T-cell (primary cell): ENCODE measurements at places on chromosomes 12 and 14. TPM values are rescaled to one million over a fixed set of nuclear protein-coding genes. Genes with fewer than 3 reads are reported as not detected.

GRCh38 chr14:48914382-48914781, 671.8 kb downstream of the RPS29 start:
- no peaks in the 10 kb centered on the region for H3K4me1 ChIP-seq
- H3K4me3 ChIP-seq, result no peak overlapping the region
- no peaks in the 10 kb centered on the region for H3K27me3 ChIP-seq
- H3K27ac ChIP-seq, result no peak overlapping the region
- H3K36me3 ChIP-seq, result no peaks in the 10 kb centered on the region

DYRK2 gene
- total RNA-seq, result 104 TPM

HCAR1 gene
- total RNA-seq, result not detected

DNA sequence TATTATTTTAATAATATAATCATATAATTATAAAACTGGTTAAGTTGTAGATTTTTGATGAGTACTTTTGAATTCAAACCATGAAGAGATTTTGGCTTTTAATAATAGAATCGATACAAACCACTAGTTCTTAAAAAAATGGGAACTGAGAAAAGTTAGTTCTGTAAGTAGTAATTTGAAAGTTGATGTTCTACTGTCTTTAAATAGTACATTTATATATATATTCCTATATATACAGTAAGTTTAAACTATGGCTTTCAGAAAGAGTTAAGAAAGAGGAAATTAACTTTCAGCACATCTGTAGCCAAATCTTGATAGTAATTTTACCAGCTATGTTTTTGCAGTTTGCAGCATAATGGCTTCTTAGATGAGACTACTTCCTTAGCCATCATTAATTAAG, 7.8 kb downstream of the LRRK2 start:
- no peaks in the 10 kb centered on the region for H3K4me1 ChIP-seq
- no peak for DNase-seq
- H3K27ac ChIP-seq, result no peak overlapping the region
- H3K4me3 ChIP-seq, result no peak overlapping the region

DNA sequence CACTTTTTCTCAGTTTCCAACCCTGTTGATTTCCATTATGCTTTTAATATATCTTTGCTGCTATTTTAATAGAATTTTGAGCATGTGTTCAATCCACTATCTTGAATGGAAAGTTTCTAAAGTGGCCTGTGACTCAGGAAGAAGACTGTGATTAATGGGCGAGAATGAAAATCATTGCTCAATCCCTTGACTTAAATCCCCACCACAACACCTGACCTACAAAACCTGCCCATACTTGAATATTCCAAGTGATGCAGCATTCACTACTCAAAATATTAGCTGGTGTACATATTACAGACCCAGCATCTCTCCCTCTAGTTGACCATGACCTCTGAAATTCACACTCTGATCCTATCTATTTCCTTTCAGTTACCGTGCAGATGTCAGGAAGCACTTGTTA, 1.3 kb upstream of the OAS3 start:
- no peak overlapping the region for H3K4me3 ChIP-seq
- no peaks in the 10 kb centered on the region for H3K27me3 ChIP-seq
- no peak for DNase-seq
- H3K4me1 ChIP-seq, result peaks cover 16% of the 10 kb centered on the region
- H3K27ac ChIP-seq, result peak overlapping the region; percentile 19

CLEC4D gene
- not detected for total RNA-seq

PHLDA1 gene
- 5.4 TPM for total RNA-seq

TRIM9 gene
- 0.93 TPM for total RNA-seq

GRCh38 chr14:71698027-71698426, 234.2 kb upstream of the RGS6 start:
- no peak overlapping the region for H3K27ac ChIP-seq

DNA sequence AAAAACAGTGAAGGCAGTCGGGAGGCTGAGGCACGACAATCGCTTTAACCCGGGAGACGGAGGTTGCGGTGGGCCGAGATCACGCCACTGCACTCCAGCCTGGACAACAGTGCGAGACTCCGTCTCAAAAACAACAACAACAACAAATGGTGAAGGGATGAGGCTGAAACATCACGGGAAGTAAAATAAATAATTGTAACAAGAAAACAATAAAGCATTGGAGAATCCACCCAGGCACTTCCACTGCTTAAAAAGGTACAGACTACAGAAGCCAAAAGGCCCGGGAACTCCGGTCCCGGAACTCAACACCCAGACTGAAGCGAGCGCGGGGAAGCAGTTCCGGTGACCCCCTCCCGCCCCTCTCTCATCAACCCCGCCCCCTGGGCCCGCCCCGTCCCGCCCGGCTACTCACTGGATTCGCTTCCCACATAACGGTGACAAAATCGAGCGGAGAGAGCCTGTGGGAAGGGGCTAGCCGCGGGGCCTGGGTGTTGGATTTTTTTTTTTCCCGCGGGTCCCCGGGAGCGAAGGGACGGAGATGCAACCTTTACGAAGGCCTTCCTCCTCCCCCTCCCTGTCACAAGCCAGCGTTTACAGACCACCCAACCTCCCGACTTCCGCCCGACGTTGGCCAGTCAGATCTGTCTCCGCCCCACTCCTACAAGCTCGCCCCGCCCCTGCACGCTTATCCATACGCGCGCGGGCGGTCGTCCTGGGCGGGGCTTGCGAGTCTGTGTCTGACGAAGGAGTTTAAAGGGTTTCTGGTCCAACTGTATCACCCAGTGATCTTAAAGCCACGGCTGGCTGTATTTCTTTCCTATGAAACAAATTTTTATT, at the start of gene PARP11:
PARP11 (minus strand) TSS at position 600 of the 837 bp plus-strand sequence; CDS start at position 430, 170 bp downstream.
- peak within 1 kb of the TSS; percentile 90 for H3K27ac ChIP-seq
- DNase-seq, result peak; percentile 97
- H3K27me3 ChIP-seq, result no peaks in the 10 kb centered on the region
- H3K4me3 ChIP-seq, result peak within 1 kb of the TSS; percentile 70
- H3K4me1 ChIP-seq, result peaks cover 35% of the 10 kb centered on the region
- H3K36me3 ChIP-seq, result no peaks in the 10 kb centered on the region

- DNase-seq, result no peak
- no peak overlapping the region for H3K27ac ChIP-seq
- no peak overlapping the region for H3K4me3 ChIP-seq
- H3K4me1 ChIP-seq, result no peaks in the 10 kb centered on the region
Observed at GRCh38 chr12:17793854-17794253, 296.1 kb downstream of the RERGL start.

DNA sequence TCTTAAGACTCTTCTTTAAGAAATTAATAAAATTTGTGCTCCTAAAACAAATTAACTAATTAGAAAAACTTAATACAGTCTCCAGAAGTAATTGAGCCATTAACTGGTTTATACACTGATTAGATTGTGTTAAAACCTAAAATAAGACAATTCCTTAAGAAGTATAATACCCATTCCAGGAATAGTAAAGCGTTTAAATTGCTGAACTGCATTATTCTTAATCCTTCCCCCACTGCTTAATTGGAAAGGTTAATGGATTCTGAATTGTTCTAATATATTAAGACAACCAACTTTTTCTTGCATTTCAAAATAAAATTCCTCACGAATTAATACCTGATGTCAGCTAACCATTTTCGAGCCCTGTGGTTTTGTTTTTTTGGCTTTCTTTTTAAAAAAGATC, 128.4 kb downstream of the KICS2 start:
- H3K4me1 ChIP-seq, result no peaks in the 10 kb centered on the region
- H3K27me3 ChIP-seq, result peaks cover 4% of the 10 kb centered on the region
- H3K36me3 ChIP-seq, result no peaks in the 10 kb centered on the region

NPFF gene
- not detected for total RNA-seq

GRCh38 chr12:3743803-3744202, 9.1 kb downstream of the CRACR2A start:
- H3K4me1 ChIP-seq, result peaks cover 38% of the 10 kb centered on the region
- H3K27me3 ChIP-seq, result no peaks in the 10 kb centered on the region
- no peaks in the 10 kb centered on the region for H3K36me3 ChIP-seq
- H3K27ac ChIP-seq, result no peak overlapping the region

DNA sequence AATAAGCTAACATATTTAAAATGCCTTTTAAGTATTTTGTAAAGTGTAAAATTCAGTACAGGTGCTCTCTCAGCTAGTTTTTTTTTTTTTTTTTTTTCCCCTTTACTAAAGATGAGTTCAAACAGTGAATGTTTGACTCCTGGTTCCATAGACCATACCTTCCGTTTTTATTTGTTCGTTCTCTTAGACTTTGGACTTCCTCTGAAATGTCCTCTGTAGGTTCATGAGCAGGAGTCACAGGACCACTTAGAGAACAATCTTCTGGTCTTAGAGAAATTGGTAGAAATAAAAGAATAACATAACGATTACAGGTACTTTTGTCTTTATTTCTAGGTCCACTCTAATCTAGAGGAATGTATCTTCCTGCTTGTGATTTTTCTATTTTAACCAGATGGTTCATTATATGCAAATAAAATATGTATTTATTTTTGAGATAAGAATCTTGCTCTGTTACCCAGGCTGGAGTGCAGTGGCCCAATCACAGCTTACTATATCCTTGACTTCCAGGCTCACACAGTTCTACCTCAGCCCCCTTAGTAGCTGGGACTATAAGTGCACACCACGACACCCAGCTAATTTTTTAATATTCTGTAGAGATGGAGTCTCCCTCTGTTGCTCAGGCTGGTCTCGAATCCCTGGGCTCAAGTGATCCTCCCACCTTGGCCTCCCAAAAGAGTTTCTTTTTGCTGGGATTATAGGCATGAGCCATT, 25.8 kb downstream of the STYX start:
- no peaks in the 10 kb centered on the region for H3K36me3 ChIP-seq
- no peak for DNase-seq
- no peak overlapping the region for H3K27ac ChIP-seq

CLMN gene
- total RNA-seq, result 0.99 TPM

DNA sequence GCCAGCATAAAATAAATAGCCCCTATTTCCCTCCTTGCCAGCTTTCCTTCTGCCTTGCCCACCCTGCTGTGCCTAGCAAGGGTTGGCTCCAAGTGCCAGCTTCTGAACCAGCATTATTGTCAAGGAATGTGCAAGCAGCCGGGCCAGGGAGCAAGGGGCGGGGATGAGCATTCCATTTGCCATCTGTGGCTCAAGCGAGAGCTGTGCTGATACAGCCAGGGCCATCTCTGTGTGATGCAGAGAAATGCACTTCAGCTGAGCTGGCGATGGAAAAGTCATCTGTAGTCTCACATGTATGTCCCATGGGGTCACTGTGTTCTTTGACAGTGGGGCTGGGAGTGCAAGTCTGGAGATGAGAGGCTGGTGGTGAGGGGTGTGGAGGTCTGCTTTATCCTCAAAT, 137.3 kb downstream of the SUDS3 start:
- no peaks in the 10 kb centered on the region for H3K4me1 ChIP-seq
- H3K27ac ChIP-seq, result no peak overlapping the region
- H3K27me3 ChIP-seq, result no peaks in the 10 kb centered on the region
- no peaks in the 10 kb centered on the region for H3K36me3 ChIP-seq

ARHGAP9 gene
- total RNA-seq, result 364 TPM

DNA sequence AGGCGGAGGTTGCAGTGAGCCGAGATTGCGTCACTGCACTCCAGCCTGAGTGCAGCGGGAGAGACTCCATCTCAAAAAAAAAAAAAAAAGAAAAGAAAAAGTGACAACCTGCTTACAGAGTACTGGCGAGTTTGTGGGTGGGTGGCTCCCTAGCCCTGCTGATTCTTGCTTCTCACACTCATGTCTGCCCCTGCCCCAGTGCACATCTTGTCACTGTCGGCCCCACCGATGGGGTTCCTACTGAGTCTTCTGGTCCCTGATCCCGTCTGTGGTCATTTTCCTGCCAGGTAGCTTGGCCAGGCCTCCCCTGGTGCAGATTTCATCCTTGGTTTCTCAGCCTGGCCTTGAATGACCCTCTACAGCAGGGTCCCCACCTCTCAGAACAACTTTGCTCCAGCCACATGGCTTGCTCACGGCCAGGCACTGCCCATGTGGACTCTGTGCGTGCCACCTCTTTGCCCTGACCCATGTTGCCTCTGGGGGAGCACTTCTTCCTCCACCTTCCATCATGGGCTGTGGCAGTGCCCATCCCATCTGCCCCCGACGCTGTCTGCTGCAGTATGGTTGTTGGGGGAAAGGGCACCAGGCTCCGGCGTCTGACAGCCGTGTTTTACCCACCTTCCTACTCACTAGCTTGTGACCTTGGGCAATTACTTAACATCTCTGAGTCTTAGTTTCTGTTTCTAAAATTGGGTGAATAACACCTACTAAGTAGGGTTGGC, 2.1 kb upstream of the PTPN6 start:
- no peaks in the 10 kb centered on the region for H3K27me3 ChIP-seq
- H3K4me1 ChIP-seq, result peaks cover 86% of the 10 kb centered on the region

DNA sequence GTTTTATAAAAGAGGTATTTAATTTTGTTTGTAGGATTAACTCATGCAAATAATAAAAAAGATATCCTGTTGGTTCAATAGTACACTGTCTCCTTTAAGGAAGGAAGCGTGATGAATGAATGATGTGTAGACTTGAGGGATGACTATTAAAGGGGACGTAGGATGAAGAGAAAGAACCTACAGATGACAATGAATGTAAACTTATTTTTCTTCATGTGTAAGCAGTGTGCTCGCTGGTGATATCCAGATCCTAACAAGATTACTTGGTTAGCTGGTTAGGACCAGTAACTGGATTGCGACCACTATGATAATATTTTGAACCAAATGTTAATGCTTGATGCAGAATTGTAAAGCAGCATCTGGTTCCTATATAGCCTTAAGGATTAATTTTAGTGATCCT, 2.6 kb downstream of the ARF6 start:
- no peak for DNase-seq
- H3K27me3 ChIP-seq, result no peaks in the 10 kb centered on the region
- H3K36me3 ChIP-seq, result no peaks in the 10 kb centered on the region

- no peaks in the 10 kb centered on the region for H3K27me3 ChIP-seq
- H3K27ac ChIP-seq, result no peak overlapping the region
- H3K4me3 ChIP-seq, result no peak overlapping the region
Observed at GRCh38 chr14:60757567-60758002, 23.0 kb downstream of the MNAT1 start.

- no peaks in the 10 kb centered on the region for H3K27me3 ChIP-seq
- H3K27ac ChIP-seq, result no peak overlapping the region
- H3K36me3 ChIP-seq, result peaks cover 2% of the 10 kb centered on the region
- H3K4me3 ChIP-seq, result no peak overlapping the region
- no peak for DNase-seq
Observed at GRCh38 chr14:63663428-63664341, 22.0 kb upstream of the WDR89 start.

TEDC1 gene
- total RNA-seq, result 37.5 TPM

NUP37 gene
- 11.1 TPM for total RNA-seq

DNA sequence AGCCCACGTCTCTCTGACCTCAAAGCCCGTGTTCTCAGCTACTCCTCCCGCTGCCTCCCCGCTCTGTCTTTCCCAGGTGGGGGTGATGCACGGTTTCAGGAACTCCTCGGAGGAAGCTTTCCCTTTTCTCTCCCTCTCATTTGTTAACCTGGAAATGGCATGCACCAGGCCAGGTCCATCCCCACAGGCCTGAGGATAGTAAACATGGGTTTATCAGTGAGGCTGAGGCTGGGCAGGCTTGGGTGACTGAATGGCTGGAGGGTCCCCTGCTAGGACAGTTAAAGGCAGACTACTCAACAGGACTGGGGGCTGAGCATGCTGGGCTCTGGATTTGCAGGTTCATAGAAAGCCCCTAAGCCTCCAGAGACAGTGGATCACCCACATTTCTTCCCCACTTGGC, 7.6 kb downstream of the WSCD2 start:
- H3K36me3 ChIP-seq, result no peaks in the 10 kb centered on the region
- peaks cover 15% of the 10 kb centered on the region for H3K27me3 ChIP-seq
- no peak overlapping the region for H3K4me3 ChIP-seq
- no peak overlapping the region for H3K27ac ChIP-seq

GRCh38 chr12:8493084-8493483, 20.2 kb upstream of the CLEC4D start:
- no peak overlapping the region for H3K4me3 ChIP-seq
- H3K36me3 ChIP-seq, result no peaks in the 10 kb centered on the region
- no peaks in the 10 kb centered on the region for H3K27me3 ChIP-seq
- peak overlapping the region; percentile 35 for H3K27ac ChIP-seq

GYS2 gene
- total RNA-seq, result 0.40 TPM

C14orf132 gene
- total RNA-seq, result 6.6 TPM

GRCh38 chr12:108378926-108379325, 39.8 kb upstream of the CMKLR1 start:
- no peak overlapping the region for H3K4me3 ChIP-seq
- H3K27ac ChIP-seq, result no peak overlapping the region
- peaks cover 7% of the 10 kb centered on the region for H3K27me3 ChIP-seq
- H3K36me3 ChIP-seq, result no peaks in the 10 kb centered on the region
